Fibroblast of the aortic adventitia (primary cell): ENCODE measurements at places on chromosomes 5 and 9.

GRCh38 chr9:116236979-116237378, 83.4 kb downstream of the PAPPA start:
- no peak for DNase-seq

DNA sequence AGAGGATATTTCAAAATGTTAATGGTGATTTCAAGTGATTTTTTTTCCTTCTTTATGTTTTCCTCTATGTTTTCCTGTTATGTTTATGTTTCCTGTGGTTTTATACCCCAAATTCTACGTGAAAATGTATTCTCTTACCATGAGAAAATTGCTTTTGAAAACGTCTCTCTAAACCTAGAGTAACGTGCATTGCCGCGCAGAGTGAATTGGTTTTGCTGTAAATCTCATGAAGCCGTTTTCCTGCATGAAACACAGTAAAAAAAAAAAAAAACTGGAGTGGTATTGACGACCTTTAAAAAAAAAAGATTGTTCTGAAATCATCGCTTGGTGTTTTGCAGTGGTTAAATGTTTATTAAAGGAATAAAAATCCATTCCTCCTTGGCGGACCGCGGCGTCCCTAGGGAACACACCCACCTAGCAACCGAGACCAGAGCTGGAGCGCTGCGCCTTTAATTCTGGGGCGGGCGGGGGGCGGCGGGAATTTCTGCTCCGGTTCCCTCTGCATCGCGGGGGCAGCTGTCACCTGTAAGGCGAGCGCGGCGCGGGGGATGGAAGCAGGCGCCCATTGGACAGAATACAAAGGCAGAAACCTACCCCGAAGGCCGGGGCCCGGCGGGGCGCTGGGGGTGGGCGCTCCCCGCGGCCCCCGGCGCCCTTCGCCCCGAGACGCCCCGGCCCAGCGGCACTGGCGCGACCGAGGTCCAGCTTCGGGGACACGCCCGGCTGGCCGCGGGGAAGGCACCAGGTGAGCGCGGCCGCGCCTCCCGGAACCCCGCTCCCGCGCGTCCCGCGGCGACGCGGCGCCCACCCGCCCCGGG, at the start of gene SOWAHA:
TSS of gene SOWAHA (plus strand) at position 522 of the 818 bp plus-strand sequence. CDS start 320 bp downstream, outside the sequence.
- DNase-seq: no peak

- DNase-seq: peak; percentile 60
These were observed at the start of gene APBA1 for GRCh38 chr9:69671879-69672595. TSS of gene APBA1 (minus strand) at chr9:69672371.

GRCh38 chr9:108486831-108487230, 369.0 kb downstream of the ACTL7B start:
- DNase-seq: no peak

GRCh38 chr9:21294904-21295538, 10.1 kb downstream of the IFNA5 start:
- no peak for DNase-seq

- DNase-seq: peak; percentile 24
These were observed 61.7 kb downstream of the MRPL36 start for GRCh38 chr5:1737790-1738405.

- DNase-seq: no peak
These were observed 90.3 kb downstream of the ANKRD55 start for GRCh38 chr5:56142614-56143372.

GRCh38 chr9:107246259-107247254, 36.5 kb upstream of the RAD23B start:
- DNase-seq: no peak

DNA sequence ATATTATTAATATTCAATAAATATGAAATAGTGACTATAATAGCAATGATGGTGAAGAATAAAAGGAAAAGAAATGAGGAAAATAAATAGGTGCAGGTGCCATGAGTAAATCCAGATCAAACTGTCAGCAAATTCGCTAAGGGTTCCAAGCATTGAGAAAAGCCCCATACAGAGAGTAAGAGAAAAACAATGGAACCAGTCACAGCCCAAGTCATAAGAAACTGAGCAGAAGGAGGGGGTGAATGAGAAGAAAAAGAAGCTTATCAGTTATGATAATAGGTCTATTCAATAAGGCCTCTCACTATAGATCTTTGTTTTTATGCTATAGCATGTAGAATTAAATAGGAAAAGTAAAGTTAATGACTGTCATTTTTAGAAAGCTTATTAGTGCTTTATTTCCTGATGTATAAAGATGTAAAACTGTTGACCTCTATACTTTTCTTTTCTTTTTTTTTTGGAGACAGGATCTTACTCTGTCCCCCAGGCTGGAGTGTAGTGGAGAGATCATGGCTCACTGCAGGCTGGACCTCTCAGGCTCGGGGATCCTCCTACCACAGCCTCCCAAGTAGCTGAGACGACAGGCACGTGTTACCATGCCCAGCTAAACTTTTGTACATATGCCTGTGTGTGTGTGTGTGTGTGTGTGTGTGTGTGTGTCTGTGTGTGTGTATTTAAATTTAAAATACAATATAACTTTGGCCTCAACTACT, 72.4 kb downstream of the FYB1 start:
- no peak for DNase-seq

- peak; percentile 37 for DNase-seq
These were observed 19.4 kb downstream of the GOLM1 start for GRCh38 chr9:86079865-86080469.

GRCh38 chr5:33439905-33440481, 772 bp upstream of the TARS1 start:
- DNase-seq: no peak

- DNase-seq: peak; percentile 79
These were observed 66.7 kb upstream of the ADRA1B start for GRCh38 chr5:159849437-159850083.

DNA sequence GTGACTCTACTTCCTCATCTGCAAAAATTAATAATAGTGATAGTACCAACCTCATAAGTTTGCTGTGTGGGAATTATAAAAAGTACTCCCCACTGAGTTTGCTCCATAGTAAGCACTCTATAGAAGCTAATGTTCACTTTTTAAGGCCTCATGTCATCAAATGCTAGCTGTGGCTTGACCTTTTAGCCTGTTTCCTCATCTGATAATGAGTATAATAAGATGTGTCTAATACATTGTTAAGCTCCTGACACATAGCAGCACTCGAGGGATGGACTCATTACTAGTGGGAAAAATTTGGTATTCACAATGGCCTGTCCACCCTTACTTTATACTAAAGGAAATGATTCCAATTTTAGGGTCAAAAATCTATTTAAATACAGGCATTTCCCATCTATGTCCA, 26.1 kb upstream of the CAST start:
- DNase-seq: no peak
